ENCODE measurements at places on chromosomes 2 and 18. TPM values are rescaled to one million over a fixed set of nuclear protein-coding genes. Genes with fewer than 3 reads are reported as not detected.

GRCh38 chr18:49682173-49682802 is 120.4 kb downstream of the LIPG start:
- DNase-seq: no peak

- no peak for DNase-seq
These were observed 235.9 kb downstream of the TFCP2L1 start for GRCh38 chr2:121049131-121049530.

DNA sequence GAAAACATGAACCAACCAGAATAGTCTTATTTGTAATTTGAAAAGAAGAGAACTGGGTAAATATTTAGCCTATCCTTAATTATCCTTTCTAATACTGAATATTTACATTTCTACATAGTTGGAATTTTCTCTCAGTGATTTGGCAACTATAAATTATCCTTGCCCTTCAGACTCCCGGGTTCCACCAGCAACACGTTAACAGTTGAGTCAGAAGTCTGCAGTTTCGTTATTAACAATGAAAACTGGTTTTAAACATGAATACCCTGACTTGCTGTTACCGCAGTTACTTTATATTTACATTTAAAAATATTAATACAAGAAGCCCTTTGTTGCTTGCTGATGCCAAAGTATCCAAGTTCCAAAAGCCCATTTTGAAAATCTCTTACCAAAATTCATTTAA is 673.0 kb downstream of the ARHGAP15 start:
- DNase-seq: no peak

GRCh38 chr2:181444654-181445053 is 12.5 kb upstream of the ITGA4 start:
- no peak for DNase-seq

The SERPINB3 gene
- not detected for total RNA-seq

- DNase-seq: no peak
These were observed 50.1 kb upstream of the WDR75 start for GRCh38 chr2:189391201-189391600.

The SERPINB13 gene
- total RNA-seq: not detected

GRCh38 chr2:142174176-142174575 is 43.4 kb upstream of the LRP1B start:
- DNase-seq: no peak

The KCNF1 gene
- not detected for total RNA-seq

- DNase-seq: no peak
These were observed 135.1 kb downstream of the DLGAP1 start for GRCh38 chr18:4319738-4320677.

GRCh38 chr18:3605954-3606443 is 156.0 kb downstream of the TGIF1 start:
- DNase-seq: peak; percentile 44

GRCh38 chr2:15846626-15847025 is 93.7 kb upstream of the MYCN start:
- no peak for DNase-seq

DNA sequence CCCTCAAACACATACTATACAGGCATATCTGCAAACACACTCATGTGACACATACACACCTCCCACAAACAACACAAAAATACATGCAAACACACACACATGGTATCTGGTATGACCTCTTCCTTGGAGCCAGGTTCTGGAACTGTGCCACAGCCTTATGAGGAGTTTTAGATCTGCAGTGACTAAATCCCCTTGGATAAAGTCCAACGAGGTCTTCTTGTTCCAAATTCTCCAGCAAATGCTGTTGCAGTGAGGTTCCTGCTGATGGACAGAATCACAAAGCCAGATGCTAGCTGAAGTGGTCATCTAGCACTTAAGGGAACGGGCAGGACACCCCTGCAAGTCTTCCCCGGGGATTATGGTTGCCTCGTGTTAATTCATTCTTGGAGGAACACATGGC is 54.5 kb upstream of the DAPL1 start:
- no peak for DNase-seq

The NGEF gene
- not detected for total RNA-seq

DNA sequence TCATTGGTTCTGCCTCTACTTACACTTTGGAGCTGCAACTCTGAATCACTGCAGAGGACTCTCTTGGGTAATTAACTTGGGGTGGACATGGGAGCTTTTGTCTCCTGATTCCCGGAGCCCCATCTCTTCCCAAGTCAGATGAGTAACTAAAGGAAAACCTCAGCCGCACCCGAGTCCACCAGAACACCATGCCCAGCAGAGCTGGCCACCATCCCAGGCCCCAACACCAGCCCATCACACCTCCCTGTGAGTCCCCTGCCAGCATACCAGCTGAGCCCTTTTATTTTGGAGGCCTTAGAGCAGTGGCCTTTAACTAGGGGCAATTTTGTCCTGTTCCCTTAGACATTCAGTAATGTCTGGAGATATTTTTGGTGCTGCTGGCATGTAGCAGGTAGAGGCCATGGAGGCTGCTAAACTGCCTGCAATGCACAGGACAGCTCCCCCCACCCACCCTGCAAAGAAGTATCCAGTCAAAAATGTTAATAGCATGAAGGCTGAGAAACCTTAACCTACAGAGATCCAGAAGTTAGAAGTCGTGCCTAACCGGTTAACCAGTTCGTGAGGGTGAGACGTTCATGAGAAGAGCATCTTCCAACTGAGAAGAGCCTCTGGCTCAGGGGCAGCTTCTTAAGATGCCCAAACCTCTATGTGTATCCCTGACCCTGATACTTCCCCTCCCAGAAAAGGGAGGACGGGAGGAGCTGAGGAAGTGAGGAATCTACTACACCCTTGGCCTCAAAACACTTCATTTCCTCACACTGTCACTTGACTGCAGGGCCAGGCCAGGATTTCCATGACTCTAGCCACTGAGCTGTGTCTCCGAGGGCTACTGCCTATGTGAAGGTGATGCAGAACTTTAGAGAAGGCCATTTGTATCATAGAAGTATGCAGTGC is 139.9 kb upstream of the EPAS1 start:
- DNase-seq: no peak

The LRRC30 gene
- total RNA-seq: not detected

Data from naive thymus-derived CD4-positive, alpha-beta T cell (primary cell).